ENCODE measurements at places on chromosomes 4 and X.

DNA sequence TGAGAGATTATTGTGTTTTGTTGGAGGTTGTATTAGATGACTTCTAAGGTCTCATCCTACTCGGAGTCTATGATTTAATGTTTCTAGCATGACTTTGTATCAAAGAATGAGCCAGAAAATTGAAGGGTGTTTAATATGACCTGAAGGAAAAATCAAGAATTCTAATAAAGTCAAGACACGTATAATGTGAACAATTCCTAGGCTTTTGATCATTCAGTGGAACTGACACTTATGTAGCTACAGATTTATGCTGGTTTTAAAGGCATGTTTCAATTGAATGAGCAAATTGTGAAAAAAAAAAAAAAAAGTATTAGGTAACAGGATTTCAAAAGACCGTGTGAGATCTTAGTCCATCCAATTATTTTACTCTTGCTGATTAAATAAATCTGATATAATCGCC lies 64.9 kb downstream of the GRID2 start:
- DNase-seq, result no peak

DNA sequence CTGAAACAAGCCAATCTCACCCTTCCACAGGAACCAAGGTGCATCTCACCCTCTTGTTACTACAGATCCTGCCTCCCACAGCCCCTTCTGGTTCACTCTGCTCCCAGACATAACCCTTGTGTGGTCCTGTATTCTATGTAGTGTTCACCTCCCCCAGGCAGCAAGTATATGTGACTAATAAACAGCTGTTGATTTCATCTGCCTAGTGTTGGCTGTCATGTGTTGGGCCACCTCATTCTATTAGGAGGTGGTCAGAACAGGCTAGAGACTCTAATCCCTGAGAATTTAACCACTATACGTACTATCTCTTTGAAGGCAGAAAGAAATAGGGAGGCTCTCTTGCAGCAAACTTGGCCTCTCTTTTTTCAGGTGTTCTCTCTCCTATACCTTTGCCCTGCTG lies 134.3 kb upstream of the RPL34 start:
- no peak for DNase-seq

- no peak for DNase-seq
Observed at GRCh38 chr4:143356493-143356892, 19.8 kb downstream of the GAB1 start.

GRCh38 chr4:10003666-10004065 lies 17.6 kb downstream of the SLC2A9 start:
- no peak for DNase-seq

DNA sequence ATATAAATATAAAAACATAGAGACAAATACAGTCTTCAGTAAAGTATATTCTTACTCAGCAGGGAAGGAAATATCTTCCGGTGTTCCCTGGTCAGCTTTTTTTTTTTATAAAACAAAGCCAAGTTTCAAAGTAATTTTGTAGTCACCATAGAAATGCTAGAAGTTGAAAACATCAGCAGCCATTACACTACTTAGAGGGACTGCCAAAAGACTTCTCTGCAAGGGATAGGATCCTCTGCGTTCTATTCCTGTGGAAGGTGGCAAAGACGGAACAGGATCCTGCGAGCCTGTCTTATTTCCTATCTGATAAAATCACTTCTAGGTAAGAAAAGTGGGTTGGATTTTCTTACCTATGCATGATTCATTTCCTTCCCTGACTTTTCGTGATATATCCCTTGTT lies 19.4 kb downstream of the CLDN22 start:
- no peak for DNase-seq

DNA sequence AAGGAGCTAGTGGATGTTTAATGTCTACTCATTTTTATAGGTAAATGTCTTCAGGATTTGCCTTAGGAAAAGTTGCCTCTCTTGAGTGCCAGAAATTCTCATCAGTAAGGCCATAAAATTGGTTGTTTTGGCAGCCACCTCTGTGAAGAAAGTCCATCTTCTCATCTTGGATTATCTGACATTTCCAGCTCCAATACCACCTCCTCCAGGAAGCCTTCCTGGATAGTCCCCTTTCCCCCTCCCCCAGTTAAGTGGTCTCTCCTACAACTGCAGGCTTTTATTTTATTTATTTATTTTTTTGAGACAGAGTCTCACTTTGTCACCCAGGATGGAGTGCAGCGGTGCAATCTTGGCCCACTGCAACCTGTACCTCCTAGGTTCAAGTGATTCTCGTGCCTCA lies 87.1 kb downstream of the PPP2R2C start:
- DNase-seq, result no peak

DNA sequence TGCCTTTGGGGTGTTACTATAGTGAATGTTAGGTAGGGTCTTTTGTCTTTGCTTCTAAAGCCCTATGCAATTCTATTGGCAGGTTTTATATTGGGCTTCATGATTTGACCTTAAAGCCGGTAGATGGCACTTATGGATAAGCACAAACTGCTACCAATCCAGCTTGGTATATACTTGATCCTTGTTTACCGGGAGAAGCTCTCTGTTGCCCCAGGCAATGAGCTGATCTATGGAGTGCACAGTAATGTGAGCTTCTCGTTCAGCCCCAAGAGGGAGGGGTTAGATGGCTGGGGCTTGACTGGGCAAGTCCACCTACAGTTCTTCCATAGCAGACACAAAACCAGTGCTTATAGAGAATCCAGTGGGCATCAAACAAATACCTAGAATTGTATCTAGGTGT lies 287.2 kb upstream of the CT83 start:
- no peak for DNase-seq

Data from hypothalamus (tissue), 51 donors.